ENCODE measurements at places on chromosomes 13 and 19.

- DNase-seq, result no peak
These were observed 36.4 kb downstream of the IGFL3 start for GRCh38 chr19:46088101-46088500.

GRCh38 chr19:11251217-11251616 is 11.1 kb downstream of the DOCK6 start:
- DNase-seq, result no peak

- no peak for DNase-seq
These were observed 3.3 kb upstream of the PEX11G start for GRCh38 chr19:7492142-7492541.

DNA sequence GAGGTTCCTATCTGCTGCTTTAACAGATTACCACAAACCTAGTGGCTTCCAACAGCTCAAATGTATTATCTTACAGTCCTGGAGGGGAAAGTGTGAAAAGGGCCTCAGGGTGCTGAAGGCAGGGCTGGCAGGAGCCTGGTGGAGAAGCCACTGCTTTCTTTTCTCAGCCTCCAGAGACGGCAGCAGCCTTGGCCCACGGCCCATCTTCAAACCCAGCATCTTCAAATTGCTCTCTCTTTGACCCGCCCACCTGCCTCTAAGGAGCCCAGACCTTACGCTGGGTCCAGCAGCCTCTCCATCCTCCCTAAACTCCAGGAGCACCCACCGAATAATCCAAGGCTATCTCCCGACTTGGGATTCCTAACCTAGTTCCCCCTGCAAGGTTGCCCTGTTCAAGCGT is 35.6 kb downstream of the C13orf46 start:
- no peak for DNase-seq

DNA sequence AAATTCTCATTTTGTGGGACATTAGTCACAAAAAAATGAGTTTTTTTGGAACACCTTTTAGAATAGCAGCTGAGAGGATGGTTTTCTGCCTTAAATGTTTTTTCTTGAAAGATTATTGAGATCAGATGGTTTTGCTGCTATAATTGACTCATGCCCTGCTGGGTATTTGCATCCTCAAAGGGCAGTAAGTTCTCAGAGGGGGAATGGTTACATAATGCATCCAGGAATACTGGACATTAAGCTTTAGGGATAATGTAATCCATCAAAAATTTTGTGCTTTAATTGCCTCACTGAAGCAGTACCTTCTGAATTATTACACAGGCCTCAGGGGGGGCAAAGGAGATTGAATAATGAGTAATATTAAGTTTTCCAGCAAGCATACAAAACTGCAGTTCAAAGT is 866.3 kb upstream of the SPRY2 start:
- DNase-seq, result no peak

DNA sequence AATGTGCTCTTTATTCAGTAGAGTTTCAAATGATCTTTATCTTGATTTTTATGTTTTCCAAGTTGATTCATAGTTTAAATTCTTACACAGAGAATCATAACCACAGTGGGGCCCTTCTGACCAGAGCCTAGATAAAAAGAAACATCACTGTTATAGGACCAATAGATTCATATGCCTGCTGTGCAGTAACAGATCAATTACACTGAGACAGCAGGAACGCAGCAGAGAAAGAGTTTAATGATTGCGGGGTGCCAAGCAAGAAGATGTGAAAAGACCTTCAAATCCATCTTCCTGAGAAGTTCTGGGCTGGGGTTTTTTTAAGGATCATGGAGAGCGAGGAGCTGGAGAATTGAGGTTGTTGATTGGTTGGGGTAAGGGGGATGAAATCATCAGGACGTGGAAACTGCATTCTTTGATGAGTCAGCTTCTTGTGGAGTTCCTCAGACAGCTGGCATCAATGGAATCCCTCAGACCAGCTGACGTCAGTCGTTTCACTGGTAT is 346.6 kb downstream of the TBC1D4 start:
- DNase-seq, result peak; percentile 62
